ENCODE measurements at places on chromosomes 13 and 19.

DNA sequence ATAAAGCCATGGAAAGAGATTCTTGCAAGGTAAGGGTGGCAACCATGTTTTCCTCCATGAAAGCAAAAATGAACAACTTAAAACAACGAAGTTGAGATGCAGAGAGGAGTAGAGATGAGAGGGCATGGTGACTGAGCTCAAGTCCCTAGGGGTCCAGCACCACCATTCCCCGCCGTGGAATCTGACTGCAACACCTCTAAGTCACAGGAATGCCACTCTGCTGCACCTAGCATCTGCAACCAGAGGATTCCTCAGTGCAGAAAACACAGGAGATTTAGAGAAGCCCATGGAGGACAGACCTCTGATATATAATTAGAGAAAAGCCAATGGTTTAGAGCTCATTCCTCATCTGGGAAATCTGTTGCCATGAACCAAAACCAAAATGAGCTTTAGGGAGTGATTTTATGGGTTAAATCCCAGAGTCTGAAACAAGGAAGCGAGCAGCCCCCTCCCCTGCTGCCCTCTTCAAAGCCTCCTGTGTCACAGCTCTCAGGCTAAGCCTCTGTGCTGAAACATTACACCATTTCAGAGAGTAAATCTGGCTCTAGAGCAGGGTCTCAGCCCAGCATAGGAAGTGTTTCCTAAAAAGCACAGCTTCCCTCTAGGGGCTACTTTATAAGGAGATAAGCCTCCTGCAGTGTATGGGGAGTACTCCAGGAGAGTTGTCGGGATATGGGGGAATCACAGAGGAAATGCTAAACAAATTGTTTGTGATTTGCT is 1043.6 kb downstream of the UQCRFS1 start:
- DNase-seq: no peak

DNA sequence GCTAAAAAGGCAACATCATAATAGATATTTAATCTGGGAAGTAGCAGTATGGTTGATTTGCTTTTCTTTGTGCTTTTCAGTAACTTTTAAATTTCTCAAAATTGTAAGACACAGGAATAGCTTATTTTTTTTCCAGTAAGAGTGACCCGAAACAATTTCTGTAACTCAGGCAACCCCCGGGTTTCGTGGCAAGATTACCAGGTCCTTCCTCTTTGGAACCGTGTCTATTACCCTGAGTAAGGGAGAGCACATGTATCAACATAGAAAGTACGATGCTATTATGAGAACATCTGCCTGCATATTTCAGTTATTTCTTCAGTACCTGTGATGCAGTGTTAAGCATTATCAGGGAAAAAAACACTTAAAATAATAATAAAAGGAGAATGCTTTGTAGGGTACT is 64.1 kb downstream of the DOCK9 start:
- no peak for DNase-seq

DNA sequence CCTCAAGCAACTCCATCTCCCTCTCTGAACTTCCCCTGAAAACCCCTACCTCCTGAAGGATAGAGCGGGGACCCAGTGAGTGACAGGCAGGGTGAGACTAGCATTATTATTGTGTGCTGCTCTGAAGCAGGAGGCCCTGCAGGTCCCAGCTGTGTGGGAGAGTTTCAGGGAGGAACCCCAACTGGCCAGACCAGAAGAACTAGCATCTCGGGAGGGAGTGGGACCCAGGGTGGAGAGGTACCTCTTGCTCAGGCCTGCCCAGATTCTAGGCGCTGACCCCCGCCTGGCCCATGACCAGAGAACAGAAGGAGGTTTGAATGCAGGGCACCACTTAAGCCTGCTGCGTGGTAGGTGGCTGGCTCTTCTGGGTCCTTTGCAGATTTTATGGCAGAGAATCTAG is 5.7 kb upstream of the LYPD3 start:
- no peak for DNase-seq

GRCh38 chr13:41610404-41610803 is 153.1 kb downstream of the RGCC start:
- DNase-seq: no peak

DNA sequence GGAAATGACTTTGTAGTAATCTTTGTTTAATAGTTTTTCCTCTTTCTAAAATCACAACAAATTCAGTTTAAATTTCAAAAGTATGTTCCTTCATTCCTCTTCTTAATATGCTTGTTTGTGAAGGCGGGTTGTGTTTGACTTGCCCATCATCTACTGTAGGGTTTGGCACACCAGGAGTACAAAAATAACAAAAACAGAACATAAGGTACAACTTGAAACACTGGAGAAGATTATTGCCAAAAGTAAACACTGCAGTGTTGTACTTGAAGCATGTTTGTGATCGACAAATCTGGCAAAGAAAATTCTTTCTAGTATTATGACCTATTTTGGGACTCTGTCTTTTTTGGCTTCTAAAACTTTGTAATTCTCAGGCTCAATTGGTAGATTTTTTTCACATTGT is 518.6 kb downstream of the SLITRK5 start:
- DNase-seq: no peak

DNA sequence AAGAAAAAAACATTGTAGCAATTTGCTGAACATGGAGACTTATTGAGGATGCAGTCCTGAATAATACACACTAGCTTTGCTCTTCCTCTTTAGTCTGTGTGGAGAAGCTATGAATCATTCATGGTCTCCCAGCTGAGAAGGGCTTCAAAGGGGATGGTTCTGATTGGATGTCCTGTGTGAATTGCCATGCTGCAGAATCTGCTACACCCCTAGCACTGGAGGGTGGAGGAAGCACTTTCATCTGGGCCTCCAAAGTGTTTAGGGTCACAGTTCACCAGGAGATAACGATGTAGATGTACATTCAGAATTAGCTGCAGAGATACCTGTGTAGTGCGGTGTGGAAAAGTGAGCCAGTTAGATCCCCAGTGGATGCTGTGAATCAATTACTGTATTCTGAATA is 321.1 kb upstream of the EDNRB start:
- DNase-seq: no peak

GRCh38 chr13:66574606-66575005 is 655.5 kb downstream of the PCDH9 start:
- no peak for DNase-seq

DNA sequence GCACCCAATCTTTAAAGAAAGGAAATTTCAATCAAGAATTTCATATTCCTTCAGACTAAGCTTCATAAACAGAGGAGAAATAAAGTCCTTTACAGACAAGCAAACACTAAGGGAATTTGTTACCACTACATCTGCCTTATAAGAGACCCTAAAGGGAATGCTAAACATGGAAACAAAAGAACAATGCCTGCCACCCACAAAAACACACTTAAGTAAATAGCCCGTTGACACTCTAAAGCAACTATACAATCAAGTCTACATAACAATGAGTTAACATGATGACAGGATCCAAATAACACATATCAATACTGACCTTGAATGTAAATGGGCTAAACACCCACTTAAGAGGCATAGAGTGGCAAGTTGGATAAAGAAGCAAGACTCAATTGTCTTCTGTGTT is 1056.9 kb upstream of the ATXN8OS start:
- DNase-seq: no peak
